ENCODE measurements at places on chromosomes 5 and 9.

GRCh38 chr5:149037817-149038216, 25.0 kb downstream of the SH3TC2 start:
- no peak for DNase-seq

GRCh38 chr5:147216552-147217154, 18.2 kb upstream of the STK32A start:
- DNase-seq = no peak

DNA sequence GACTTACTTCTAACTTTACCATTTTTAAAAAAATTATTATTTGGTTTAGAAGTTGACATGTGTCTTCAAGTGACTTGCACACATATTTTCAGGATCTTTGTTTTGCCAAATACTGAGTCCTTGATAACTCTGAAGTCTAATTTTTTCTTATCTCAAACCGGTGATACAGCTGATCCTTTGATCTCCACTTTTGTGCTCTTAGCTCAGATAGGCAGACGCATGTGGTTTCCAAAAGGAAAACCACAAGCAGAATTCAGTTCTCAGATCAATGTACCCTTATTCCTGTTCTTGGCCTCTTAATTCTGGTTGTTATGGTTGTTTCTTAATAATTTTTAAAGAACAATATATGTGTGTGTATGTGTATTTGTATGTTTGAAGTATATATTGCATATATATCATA, 238.3 kb upstream of the EDIL3 start:
- DNase-seq = no peak

DNA sequence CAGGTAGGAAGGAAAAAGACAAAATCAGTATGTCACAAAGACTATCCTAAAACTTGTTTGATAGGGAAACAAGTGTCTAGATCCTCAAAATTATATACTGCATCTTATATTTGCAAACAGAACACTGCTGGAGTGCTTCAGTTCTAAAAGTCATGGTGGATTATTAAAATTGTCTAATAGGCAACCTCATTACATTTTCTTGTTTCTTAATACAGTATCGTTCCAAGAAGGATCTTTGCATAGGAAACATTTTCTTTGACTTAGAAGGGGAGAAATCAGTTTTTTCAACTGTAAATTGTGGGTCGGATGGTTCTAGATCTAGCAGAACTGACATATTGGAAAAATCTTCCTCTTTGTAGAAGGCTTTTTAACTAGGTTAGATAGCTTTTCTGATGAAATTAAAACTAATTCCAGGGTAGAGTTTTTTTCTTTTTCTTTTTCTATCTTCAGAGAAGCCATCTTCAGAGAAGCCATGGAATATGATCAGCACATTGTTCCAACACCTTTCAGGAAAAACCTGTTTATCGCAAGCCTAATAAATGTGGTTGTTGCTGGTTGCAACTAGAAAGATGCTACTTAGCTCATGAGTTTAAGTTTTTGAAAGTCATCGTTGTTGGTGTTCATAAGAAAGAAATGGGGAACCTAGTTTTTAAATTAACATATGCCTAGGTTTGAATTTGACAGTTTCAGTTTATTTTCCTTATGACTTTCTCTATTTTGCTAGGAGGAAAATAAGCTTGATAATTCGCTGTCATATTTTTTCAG, 7.4 kb downstream of the CPEB4 start:
- DNase-seq = no peak

- no peak for DNase-seq
Observed at GRCh38 chr9:8492024-8492423, 692.4 kb upstream of the DMAC1 start.

DNA sequence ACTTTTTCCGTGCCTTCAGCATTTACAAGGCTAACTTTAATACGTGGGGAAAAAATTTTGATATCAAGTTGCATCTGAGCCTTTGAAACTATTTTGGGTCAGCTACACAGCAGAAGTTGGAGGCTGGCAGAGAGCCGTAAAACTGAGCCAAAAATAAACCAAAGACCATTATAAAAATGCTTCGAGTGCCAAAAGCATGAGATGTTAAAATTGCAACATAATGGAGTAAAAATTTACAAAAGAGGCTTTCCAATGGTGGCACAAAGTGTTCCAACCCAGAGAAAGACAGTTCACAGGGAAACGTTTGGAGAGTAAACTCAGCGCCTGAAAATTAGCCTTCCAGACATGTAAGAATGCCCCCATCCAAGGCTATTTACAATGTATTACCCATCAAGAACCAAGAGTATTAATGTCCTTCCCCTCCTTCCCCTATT, 190.3 kb downstream of the TLE1 start:
- no peak for DNase-seq

GRCh38 chr9:6944093-6944551, 186.3 kb downstream of the KDM4C start:
- no peak for DNase-seq

DNA sequence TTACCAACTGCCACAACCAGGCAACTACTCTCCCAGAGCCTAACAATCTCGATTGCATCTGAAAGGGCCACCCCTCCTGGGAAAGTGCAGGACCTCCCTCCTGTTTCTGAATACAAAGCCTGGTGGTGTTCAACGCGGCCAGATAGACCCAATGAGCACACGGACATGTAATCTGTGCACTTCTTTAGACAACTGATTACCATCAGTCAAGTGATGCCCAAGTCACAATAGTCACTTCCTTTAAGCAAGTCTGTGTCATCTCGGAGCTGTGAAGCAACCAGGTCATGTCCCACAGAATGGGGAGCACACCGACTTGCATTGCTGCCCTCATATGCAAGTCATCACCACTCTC, 739 bp downstream of the C9orf72 start:
- peak; percentile 31 for DNase-seq

- DNase-seq = no peak
Observed at GRCh38 chr5:158698023-158698639, 401.6 kb downstream of the EBF1 start.

DNA sequence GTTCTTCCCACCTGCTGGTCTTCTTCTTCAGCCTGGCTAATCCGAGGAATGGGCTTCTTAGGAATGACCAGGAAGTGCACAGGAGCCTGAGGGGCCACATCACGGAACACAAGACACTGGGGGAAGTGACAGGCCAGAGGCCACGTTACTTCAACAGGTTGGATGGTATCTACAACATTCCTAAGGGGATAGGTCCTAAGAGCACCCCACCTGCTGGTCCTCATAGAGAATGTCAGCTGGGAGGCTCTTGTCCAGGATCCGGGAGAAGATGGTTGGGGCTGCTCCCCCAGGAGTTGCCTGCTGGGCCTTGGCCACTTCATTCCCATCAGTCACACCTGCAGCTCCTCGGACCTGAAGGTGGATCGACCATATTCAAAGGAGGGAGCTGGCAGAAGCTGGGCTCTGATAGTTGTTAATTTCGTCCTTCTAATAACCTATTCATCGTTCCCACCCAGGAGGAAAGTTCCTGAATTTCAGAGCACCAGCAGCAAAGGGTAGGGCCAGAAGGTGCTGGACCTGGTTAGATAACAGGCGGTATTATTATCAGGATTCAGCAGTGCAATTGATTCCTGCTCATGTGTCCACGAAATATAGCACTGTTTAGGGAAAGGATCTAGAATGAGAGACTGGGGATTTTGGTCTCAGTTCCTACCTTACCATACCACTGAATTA, 1.3 kb downstream of the HINT2 start:
- DNase-seq = no peak

GRCh38 chr5:128668921-128669320, 130.9 kb upstream of the FBN2 start:
- no peak for DNase-seq

DNA sequence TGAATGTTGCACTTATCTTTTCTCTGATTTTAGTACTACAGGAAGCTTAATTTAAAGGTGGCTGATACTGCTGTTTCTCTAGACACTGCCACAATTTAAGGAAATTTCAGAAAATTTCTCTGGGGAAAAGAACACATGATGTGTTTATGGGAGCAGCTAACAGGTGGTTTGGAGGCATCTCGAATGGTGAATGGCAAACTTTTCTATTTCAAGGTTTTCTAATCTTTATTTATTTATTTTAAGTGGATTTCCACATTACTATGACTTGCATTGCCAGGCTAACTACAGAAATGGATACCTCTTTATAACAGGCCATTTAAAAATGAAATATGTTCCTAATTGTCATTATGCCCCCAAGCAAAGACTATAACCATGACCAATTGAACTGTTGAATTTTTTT, 50.4 kb downstream of the PDE6A start:
- DNase-seq = no peak

GRCh38 chr9:121645853-121646807, 5.3 kb upstream of the DAB2IP start:
- DNase-seq = no peak

GRCh38 chr5:40679148-40679912, 385 bp upstream of the PTGER4 start:
- DNase-seq = peak; percentile 83

- DNase-seq = no peak
Observed at GRCh38 chr5:3780278-3780677, 184.6 kb downstream of the IRX1 start.

- DNase-seq = peak; percentile 2
Observed at GRCh38 chr5:5523066-5523505, 100.6 kb downstream of the ICE1 start.

DNA sequence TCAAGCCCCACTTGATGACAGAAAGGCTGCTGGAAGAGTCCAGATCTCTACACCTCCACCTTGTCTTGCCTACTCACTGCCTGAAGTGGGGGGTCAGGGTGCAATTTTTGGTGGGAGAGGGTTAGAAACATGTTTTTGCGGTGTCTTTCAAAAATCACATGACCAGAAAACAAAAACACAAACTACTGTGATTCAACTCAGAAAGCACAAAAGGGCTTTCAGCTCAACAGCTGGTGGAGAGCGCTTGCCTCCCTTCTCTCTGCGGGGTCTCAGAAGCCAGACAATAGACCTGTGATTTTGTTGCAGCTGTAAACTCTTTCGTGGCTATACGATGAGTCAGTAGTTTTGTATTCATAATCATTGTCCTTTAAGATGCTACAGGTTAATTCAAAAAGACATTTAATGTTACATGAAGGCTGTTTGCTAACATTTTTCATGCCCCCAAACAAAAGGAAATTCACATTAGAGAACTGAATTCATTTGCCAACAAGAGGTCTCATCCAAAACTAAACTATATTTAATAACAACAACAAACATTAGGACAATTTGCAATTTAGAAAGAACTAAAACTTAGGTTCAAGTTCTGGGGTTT, 172.6 kb upstream of the RAI14 start:
- DNase-seq = no peak

GRCh38 chr9:124311283-124311682, 53.5 kb downstream of the NEK6 start:
- DNase-seq = no peak

GRCh38 chr5:179732918-179733771, 523 bp downstream of the MAML1 start:
- DNase-seq = peak; percentile 26

GRCh38 chr9:4106081-4106759, 193.6 kb downstream of the GLIS3 start:
- DNase-seq = no peak

DNA sequence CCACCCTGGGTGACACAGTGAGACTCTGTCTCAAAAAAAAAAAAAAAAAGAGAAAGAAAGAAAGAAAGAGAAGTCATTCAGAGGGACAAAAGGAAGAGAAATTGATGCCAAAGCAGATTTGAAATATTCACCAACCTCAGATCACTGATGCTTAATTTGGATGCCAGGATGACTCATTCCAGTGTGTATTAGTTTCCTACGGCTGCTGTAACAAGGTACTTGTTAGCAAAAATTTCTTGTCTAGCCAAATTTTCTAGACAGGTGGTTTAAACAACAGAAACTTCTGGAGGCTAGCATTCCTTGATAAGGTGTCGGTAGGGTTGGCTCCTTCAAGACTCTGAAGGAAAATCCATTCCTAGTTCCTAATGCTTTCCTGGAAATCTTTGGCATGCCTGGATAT, 42.1 kb downstream of the POU4F3 start:
- DNase-seq = no peak

DNA sequence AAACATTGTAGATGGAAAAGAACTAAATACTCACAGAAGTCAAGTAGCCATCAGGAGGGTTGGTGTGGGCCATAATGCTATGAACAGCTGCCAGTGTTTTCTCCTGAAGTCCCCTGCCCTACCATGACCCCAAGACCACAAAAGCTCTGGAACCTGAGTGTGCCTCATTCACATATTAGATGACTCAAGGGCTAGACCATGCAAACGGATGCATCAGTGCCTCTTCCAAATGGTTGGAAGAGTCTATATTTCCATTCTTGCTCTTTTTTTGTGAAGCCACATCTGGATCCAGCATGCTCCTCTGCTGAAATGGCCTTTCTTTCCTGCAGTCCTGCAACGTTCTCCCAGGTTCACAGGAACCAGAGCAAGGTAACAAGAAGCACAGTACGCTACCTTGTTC, 136.6 kb upstream of the EPB41L4A start:
- no peak for DNase-seq

Data from activated T-helper 1 cell treated with Interleukin-2 at 50 U/mL for 16 hours (primary cell).